ENCODE measurements at places on chromosomes 4 and X.

DNA sequence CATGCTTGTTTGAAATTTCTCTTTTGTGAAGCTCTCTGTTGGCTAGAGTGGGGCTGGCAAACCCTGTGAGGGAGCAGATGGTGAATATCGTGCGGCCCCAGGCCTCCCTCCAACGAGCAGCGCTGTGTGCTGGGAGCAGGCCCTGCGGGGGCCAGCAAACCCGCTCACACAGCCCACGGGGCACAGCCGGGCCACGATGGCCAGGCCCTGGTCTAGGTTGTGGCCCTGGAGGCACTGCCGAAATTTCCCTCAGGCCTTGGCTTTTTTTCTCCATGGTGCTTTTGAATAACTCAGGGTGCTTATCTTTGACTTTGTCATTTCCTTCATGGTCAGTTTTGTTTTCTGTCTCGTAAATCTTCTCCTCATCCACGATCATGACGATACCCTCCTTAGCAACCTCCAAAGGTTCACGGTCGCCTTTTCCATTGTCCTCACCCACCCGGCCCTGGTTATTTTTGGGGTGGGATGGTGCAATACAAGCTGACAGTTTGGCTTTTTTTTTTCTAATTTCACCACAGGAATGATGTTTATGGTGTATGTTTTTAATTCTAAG lies 20.7 kb downstream of the PCGF3 start:
- no peak for DNase-seq

GRCh38 chrX:10126044-10126443 lies 30.7 kb upstream of the CLCN4 start:
- no peak for DNase-seq

DNA sequence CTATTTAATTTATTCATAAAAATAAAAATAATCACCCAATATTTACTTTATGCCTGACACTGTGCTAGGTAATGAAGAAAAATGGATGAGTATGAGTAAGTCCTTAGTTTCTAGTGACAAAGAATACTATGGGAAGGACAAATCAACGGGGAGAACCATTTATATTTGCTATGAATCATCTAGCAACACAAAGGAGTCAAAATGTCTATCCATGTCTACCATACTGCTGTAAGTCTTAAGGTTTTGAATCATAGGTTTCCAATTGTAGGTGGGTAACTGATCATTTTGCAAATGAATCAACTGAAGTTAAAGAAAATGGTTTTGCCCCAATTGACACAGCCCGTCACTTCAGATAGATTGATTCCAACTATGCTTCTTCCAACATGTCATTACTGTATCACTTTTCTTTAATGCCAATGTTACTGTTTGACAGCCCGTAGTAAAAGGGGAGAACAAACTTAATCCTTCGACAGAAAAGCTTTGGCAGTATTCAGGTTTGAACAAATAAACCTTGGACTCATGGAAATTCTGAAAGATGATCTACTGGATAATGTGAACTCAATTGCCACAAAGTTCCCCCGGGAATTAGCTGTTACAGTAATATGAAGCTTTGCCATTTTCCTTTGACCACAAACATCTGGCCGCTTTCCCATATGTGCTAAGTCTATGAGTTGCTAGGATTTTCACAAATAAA lies 3.2 kb downstream of the TDO2 start:
- peak; percentile 93 for DNase-seq

- DNase-seq: no peak
Observed at GRCh38 chr4:20432088-20432487, 180.4 kb downstream of the SLIT2 start.

- DNase-seq: no peak
Observed at GRCh38 chr4:130419211-130419975, 1323.4 kb downstream of the C4orf33 start.
